CD4-positive, CD25-positive, alpha-beta regulatory T cell (primary cell): ENCODE measurements at places on chromosomes 3 and 15. TPM values are rescaled to one million over a fixed set of nuclear protein-coding genes. Genes with fewer than 3 reads are reported as not detected.

GRCh38 chr15:68408971-68409370 is 23.0 kb downstream of the ITGA11 start:
- H3K4me1 ChIP-seq, result no peaks in the 10 kb centered on the region
- H3K36me3 ChIP-seq, result no peaks in the 10 kb centered on the region
- no peak overlapping the region for H3K27ac ChIP-seq
- no peak overlapping the region for H3K4me3 ChIP-seq

- H3K4me1 ChIP-seq, result no peaks in the 10 kb centered on the region
- no peak for DNase-seq
- no peak overlapping the region for H3K27ac ChIP-seq
Observed at GRCh38 chr15:42157381-42157780, 945 bp upstream of the PLA2G4F start.

DNA sequence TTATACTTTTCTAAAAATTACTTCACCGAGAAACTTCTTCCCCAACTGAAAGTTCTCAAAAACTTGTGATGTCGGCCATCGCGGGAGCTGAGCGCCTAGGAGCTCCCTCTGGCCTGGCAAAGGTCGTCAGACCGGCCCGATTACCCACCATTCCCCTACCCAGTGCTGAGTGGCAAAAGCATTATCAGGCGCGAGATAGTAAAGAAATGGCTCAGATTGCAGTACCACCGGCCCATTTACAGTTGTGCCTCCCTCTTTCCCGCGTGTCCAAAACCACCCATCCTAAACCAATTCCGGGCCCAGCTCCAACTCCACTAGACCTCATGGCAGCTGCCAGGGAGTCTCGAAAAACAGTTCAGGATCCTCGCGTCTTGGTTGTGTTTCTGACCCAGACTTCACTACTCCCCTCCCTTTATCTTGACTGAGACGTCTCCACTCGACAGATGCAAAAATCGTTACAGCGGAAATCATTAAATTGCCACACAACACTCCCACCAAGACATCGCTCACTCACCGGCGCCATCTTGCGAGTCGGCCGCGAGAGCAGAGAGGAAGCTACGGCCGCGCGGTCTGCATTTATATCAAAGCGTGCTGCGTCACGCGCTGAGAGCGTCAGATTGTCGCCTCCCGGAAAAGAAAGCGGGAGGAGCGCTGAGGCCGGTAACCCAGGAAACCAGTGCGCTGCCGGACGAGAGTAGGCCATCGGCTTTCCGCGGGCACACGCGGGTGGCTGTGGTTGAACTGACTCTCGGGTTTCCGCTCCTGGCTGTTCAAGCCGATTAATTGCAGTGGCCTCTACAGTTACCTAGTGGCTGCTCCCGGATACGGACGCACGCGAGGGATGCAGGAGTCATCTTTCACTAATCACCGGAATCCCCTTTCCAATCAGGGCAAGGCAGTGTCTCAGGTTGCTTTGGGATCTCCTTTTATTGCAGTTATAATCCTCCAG is at the start of gene RPL22L1:
TSS of gene RPL22L1 (minus strand) at position 551 of the 949 bp plus-strand sequence. CDS start at position 523, 28 bp downstream.
- DNase-seq, result peak; percentile 89
- no peaks in the 10 kb centered on the region for H3K27me3 ChIP-seq
- peaks cover 33% of the 10 kb centered on the region for H3K4me1 ChIP-seq
- H3K4me3 ChIP-seq, result peak within 1 kb of the TSS; percentile 89

DNA sequence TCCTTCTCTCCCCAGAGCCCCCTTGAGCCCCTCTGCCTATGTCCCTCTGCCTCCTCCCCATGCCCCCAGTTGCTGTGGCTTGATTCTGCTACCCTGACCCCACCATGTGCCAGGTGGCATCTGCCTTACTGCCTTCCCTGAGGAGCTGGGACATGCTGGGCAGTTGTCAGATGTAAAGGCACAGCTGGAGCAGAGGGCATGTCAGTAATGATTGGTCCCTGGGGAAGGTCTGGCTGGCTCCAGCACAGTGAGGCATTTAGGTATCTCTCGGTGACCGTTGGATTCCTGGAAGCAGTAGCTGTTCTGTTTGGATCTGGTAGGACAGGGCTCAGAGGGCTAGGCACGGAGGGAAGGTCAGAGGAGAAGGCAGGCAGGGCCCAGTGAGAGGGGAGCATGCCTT is 3.5 kb upstream of the PPCDC start:
- H3K4me3 ChIP-seq, result no peak overlapping the region
- no peaks in the 10 kb centered on the region for H3K27me3 ChIP-seq
- DNase-seq, result no peak

DNA sequence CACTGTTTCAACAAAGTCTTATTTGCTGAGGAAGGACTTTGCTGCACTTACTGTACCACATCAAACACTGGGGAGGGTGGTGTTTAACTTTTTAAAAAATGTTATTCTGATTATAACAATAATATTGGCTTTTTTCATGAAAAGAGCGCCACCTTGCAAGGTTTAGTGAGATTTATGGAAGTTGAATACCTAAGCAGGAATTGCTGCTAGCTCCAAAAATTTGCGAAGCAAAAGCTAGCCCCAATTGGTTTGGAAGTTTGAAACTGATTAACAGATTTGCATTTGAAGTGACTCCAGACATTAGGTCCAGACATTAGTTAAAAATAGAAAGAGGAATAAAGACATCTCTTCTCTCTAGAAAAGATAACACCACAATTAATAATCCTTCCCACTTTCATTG is 6.7 kb downstream of the ZIC1 start:
- no peak for DNase-seq
- H3K36me3 ChIP-seq, result no peaks in the 10 kb centered on the region
- peaks cover 56% of the 10 kb centered on the region for H3K27me3 ChIP-seq
- H3K4me1 ChIP-seq, result peaks cover 16% of the 10 kb centered on the region

DNA sequence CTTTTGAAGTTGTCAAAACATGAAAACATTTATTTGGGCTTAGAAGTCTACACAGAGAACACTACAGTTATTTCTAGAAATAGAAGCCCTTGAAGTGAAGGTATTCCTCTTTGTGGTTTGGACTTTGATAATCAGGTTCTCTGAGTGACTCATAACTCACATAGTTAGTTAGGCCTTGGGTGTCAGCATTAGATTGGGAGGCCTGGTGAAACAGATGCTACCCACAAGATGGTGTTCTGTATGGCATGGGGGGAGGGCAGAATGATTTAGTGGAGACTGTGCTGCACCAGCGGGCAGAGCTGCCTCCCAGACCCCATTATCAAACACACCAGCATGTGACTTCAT is 108.9 kb upstream of the ETV5 start:
- no peak for DNase-seq
- H3K27ac ChIP-seq, result no peak overlapping the region
- peaks cover 5% of the 10 kb centered on the region for H3K4me1 ChIP-seq
- no peak overlapping the region for H3K4me3 ChIP-seq
- H3K36me3 ChIP-seq, result no peaks in the 10 kb centered on the region
- H3K27me3 ChIP-seq, result no peaks in the 10 kb centered on the region

- no peak overlapping the region for H3K4me3 ChIP-seq
- DNase-seq, result no peak
- H3K4me1 ChIP-seq, result no peaks in the 10 kb centered on the region
- H3K27ac ChIP-seq, result no peak overlapping the region
Observed at GRCh38 chr15:38996111-38996631, 431.6 kb upstream of the RASGRP1 start.

- H3K36me3 ChIP-seq, result no peaks in the 10 kb centered on the region
- no peak overlapping the region for H3K27ac ChIP-seq
- no peak for DNase-seq
- no peak overlapping the region for H3K4me3 ChIP-seq
Observed at GRCh38 chr3:8724108-8724752, 9.4 kb upstream of the CAV3 start.

GRCh38 chr15:93862791-93863190 is 368.6 kb upstream of the MCTP2 start:
- H3K4me3 ChIP-seq, result no peak overlapping the region
- no peaks in the 10 kb centered on the region for H3K4me1 ChIP-seq
- H3K36me3 ChIP-seq, result no peaks in the 10 kb centered on the region
- no peak for DNase-seq
- no peak overlapping the region for H3K27ac ChIP-seq

- no peaks in the 10 kb centered on the region for H3K4me1 ChIP-seq
- DNase-seq, result no peak
- H3K27me3 ChIP-seq, result peaks cover 12% of the 10 kb centered on the region
- no peak overlapping the region for H3K4me3 ChIP-seq
Observed at GRCh38 chr3:131361464-131362421, 19.8 kb upstream of the NUDT16 start.

- H3K36me3 ChIP-seq, result peaks cover 31% of the 10 kb centered on the region
- H3K27me3 ChIP-seq, result no peaks in the 10 kb centered on the region
- no peak for DNase-seq
- H3K27ac ChIP-seq, result no peak overlapping the region
Observed at GRCh38 chr3:36874424-36874823, 70.4 kb downstream of the TRANK1 start.

DNA sequence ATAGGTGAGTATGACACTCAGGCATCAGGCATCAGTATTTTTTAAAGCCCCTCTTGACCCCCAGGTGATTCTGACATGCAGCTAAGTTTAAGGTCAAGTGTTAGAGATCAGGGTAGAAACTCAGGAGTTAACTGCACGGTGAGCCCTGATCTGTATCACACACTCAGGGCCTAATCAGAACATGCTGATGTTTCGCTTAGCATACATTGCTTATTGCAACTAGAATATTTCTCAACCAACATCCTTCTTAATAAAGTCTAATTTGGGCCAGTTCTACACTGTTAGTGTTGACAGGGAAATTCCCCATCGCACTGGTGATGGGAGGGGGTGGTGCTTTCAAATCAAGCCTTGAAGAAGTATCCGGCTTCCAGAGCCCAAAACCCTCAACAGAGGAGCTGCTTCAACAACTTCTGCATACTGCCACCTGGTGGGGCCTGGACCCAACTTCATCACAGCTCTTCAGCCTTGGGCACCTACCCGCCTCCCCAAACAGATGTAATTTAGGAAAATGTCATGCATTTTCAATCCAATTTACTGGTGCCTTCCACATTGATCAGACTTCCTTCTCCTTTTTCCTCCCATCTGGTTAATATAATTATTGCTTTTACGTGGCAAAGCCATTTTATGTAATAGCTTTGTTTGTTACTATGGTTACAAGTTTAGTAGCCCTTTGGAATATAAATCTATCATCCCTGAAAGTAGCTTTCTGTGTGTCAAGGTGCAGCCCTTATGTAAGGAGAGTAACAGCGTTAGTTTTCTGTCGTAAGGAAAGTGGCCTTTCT is 312.2 kb downstream of the RORA start:
- H3K27me3 ChIP-seq, result no peaks in the 10 kb centered on the region
- H3K36me3 ChIP-seq, result no peaks in the 10 kb centered on the region
- peak overlapping the region; percentile 64 for H3K27ac ChIP-seq
- DNase-seq, result peak; percentile 95

GRCh38 chr15:78717956-78718656 is 77.1 kb upstream of the CHRNB4 start:
- no peak overlapping the region for H3K4me3 ChIP-seq
- DNase-seq, result no peak
- no peaks in the 10 kb centered on the region for H3K36me3 ChIP-seq
- no peaks in the 10 kb centered on the region for H3K4me1 ChIP-seq

DNA sequence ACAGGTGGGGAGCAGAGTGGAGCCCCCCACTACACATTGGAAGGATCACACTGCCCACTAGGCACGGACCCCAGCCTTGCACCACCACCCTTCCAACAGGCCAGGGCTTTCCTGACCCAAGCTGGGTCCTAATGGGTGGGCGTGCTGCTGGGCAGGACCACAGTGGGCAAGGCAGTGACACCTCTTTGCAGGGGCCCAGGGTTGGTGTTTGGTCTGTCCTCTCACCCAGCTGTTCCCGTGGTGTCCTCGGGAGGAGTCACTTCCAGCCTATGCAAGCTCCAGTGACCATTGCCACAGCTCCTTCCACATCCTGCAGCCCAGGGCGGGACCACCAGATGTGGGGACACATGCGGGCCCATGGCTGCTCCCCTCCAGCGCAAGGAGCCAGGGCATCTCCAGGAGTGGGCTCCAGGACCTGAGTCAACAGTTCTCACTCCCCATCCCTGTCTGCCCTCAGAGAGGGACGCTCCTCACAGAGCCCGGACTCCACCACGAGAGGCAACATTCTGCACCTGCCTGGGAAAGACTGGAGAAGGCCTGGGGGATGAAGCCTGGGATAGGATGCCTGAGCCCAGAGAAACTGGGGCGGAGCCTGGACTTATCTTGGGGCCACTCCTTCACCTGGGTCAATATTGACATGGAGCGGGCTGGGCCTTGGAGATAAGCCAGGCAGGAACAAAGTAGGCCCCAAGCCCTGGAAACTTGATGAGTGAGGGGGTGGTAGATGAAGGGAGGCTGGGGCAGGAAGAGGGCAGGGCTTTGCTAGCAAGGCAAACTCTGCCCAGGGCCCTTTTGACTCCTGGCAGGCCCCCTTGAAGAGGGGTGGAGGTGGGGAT is 3.9 kb upstream of the VILL start:
- no peak for DNase-seq
- no peak overlapping the region for H3K27ac ChIP-seq
- no peaks in the 10 kb centered on the region for H3K4me1 ChIP-seq

- H3K27me3 ChIP-seq, result peaks cover 3% of the 10 kb centered on the region
- no peak for DNase-seq
- no peak overlapping the region for H3K4me3 ChIP-seq
Observed at GRCh38 chr3:57298041-57298440, 5.6 kb upstream of the ASB14 start.

DNA sequence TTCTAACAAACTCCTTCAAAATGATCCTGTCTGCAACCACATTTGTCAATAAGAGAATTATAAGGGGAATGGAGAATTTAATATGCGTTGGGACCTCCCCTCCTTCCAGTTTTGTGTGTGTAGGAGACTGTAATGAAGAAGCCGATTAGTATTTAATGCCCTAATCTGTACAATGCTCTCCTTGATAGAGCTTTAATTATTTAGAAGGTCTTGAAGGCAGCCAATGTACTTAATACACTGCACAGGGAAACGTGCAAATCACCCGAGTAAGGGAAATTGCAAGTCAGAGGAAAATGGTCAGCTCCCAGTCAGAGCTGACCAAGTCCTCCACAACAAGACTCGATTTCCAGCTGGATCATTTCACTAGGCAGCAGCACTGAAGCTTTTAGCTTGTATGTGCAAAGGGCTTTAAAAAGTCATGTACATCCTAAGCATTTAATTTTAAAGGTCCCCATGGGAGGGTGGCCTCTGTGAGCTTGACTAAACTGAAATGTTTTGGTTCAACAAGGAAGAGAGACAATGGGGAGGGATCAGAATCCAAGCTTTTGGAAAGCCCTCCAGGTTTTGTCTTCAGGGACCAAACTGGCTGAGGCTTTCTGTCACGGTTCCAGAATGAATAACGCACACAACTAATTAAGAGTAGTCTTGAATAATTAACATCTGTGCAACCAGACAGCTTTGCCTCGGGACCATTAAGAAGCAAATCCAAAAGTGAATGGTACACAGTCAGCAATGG is 159.8 kb upstream of the MITF start:
- H3K4me3 ChIP-seq, result no peak overlapping the region
- no peak overlapping the region for H3K27ac ChIP-seq
- no peaks in the 10 kb centered on the region for H3K27me3 ChIP-seq
- no peak for DNase-seq
- no peaks in the 10 kb centered on the region for H3K36me3 ChIP-seq

GRCh38 chr3:42872718-42873117 is 3.0 kb downstream of the CYP8B1 start:
- no peak for DNase-seq
- no peaks in the 10 kb centered on the region for H3K36me3 ChIP-seq

Gene RASGRP1
- total RNA-seq, result 216 TPM

Gene LRRN1
- total RNA-seq, result 0.44 TPM

Gene SERPINI2
- not detected for total RNA-seq

Gene SLC22A13
- total RNA-seq, result 0.76 TPM

Gene CLDN18
- not detected for total RNA-seq

Gene MYZAP
- total RNA-seq, result 0.84 TPM
